ENCODE measurements at places on chromosomes 16 and 17.

GRCh38 chr17:17783116-17783824 lies 53.5 kb downstream of the SREBF1 start:
- peak; percentile 30 for DNase-seq

GRCh38 chr17:7717756-7718350 lies 309 bp downstream of the DNAH2 start:
- no peak for DNase-seq

- no peak for DNase-seq
Measured at GRCh38 chr17:15405058-15405415, 62.4 kb downstream of the CDRT4 start.

DNA sequence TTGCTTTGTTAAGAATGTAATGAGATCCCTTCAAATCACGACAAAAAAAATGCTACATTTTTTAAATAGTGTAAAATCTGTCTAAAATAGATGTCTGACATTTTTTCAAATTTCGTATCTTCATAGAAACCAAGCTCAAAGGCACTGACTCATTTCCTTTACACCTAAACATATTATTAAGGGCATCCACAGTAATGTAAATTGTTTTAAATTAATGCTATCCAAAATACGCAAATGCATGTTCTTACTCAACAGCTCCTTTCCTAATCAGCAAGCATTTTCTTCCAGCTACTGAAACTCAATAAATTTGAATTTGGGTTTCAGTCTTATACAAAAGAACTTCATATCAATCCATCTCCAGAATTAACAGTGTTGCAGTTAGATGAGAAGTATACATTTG lies 4.3 kb downstream of the C16orf87 start:
- DNase-seq = no peak

- no peak for DNase-seq
Measured at GRCh38 chr17:15133826-15134225, 131.3 kb downstream of the PMP22 start.

DNA sequence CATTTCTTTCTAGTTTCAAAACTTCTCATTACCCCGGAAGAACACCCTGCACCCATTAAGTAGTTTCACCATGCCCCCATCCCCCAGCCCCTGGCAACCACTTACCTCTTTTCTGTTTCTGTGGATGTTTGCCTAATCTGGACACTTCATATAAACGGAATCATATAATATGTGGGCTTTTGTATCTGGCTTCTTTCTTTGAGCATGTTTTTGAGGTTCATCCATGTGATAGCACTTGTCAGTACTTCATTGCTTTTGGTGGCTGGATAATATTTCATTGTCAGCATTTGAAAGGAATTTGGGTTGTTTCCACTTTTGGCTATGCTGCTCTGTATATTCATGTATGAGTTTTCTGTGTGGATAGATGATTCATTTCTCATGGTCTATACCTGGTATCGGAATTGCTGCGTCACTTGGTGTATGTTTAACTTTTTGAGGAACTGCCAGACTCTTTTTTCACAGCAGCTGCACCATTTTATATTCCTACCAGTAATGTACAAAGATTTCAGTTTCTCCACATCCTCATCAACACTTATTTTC lies 30.0 kb upstream of the SLC5A10 start:
- DNase-seq = no peak

GRCh38 chr16:16143038-16143763 lies 80.1 kb downstream of the ABCC6 start:
- DNase-seq = no peak

DNA sequence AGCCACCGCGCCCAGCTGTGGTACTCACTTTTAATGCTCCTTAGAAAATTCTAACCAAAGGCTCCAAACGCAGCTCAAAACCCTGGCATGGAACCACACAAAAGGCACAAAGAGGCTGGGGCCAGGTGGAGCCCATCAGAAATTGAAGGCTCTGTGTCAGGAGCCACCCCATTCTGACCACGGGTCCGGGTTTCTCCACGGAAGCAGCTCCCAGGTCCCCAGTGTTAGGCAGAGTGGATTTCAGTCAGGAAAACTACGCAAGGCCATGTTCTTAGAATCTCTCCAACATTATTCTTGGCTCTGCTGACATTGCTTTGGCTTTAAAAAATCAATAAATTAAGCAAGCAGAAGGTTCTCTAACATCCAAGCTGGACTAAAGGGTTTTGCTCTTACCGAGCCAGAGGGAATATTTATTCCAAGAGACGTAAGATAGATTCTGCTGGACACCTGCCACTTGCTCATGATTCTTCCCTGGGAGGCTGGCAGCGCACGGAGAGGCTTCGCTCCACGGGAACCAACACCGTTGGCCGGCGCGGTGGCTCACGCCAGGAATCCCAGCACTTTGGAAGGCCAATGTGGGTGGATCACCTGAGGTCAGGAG lies 93.5 kb downstream of the NXN start:
- no peak for DNase-seq

DNA sequence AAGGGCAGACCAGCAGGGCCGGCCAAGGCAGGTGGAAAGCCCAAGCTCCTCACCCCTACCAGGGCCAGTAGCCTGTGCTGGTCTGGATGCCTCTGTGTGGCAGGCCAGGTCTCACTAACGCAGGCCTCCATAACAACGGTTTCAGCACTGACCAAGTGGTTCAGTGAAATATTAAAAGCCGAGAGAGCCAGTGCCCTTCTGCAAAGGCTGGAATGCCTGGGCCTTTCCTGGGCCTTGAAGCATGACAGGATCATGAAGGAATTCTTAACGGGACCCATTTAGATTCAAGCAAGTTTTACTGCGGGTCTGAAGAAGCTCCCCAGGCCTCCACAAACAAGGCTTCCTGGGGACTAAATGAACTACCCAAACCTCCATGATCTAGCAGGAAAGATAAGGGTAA lies 16.3 kb downstream of the ADAD2 start:
- DNase-seq = no peak

- DNase-seq = no peak
Measured at GRCh38 chr16:19283637-19284036, 1.9 kb upstream of the CLEC19A start.

DNA sequence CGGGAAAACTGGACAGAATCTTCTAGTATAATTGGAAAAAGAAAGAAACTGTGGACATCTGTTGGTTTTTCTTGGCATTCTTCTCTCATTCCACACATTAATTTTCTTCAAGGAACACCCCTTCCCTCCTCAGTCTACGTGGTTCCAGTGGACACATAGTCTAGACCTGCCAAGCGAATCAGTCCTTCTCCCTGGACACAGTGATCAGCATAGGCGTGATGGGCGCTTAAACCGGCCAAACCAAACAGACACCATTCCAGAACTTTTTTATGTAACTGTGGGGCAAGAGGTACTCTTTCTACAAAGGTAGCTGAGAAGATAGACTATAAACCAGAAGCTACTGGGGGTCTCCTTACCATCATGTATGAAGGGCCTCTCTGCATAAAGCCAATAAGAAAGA lies 121.8 kb upstream of the COX10 start:
- DNase-seq = no peak

GRCh38 chr16:84643180-84643583 lies 5.1 kb upstream of the KLHL36 start:
- DNase-seq = no peak

DNA sequence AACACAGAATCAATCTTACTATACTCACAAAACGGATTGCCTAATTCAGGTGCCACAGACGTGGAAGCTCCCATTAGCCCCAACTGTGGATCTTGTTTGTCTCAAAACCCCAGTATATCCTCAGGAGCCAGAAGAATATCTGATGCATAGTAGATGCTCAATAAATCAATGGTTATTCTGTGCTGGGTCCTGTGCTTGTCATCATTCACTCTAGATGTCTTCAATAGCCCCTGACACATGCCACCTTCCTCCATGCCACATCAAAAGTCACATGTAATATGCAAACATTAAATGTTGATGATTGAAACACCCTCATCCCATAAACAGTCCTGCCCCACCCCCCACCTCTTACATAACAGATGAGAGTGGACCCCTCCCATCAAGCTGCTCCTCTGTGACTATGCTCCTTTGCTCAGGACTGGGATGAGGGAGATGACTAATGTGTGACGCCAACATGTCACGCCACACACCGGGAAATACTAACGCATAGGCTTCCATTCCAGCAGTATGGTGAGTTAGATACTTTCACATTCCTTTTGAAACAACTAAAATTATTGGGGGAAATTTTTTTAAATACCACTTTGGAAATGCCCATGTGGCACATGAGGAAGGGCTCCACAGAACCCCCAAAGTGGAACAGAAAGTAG lies 267.6 kb upstream of the SDK2 start:
- no peak for DNase-seq

GRCh38 chr17:20992416-20992815 lies 50.4 kb downstream of the USP22 start:
- DNase-seq = no peak

GRCh38 chr17:66706851-66707450 lies 128.0 kb upstream of the CACNG5 start:
- DNase-seq = no peak

- no peak for DNase-seq
Measured at GRCh38 chr17:1590029-1590746, 27.6 kb upstream of the PITPNA start.

DNA sequence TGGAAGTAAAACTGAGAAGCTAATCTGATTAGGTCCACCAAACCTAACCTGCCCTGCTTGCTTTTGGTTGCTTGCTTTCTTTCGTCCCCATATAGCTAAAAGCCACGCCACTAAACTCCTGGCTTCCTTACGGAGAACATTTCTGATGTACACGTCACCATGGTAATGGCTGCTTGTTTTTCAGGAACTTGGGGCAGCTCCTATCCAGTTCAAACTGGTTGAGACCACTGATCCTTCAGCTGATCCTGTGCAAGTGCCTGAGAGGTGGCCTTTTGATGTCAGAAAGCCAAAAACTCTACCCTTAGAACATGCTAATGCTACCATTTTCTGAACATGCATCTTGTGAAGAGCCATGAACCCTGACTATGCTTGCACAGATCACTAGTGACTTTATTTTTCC lies 14.4 kb upstream of the DHRS7C start:
- DNase-seq = no peak

GRCh38 chr17:81123052-81124048 lies 42.0 kb upstream of the PVALEF start:
- DNase-seq = no peak

DNA sequence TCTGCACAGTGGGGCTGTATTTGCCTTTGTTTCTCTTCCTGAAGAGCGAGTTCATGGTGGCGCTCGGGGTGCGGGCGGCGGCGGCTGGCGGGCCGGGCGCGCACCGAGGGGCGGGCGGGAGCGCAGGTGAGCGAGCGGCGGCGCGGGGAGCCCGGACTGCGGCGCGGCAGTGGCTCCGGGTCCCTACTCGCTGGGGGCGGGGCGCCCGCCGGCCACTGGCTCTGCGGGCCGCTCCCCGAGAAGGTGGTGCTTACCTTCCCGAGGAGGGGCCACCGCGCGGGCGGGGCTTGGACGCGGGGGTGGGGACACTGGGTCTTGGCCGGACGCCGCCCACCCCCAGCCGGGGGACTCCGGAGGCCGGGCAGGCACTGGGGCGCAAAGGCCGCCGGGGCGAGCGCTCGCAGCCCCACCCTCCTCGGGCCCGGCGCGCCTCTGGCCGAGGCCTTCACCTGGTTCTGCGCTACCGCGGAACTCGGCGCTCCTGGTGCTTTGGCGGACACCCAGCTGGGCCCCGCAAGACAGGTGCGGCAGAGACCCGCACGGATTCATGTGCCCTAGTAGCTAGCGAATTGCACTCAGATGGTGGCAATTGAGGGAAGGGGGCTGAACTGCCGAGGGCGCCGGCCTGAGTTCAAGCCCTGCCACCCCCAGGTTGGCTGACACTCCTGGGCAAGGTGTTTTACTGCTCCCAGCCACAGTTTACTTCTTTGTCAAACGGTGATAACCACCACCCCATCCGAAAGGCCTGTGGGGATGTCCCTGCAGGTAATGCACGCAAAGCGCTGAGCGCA lies at the start of gene PPL:
TSS of gene PPL (minus strand) at position 158 of the 791 bp plus-strand sequence. CDS start at position 55, 103 bp downstream.
- peak; percentile 95 for DNase-seq

DNA sequence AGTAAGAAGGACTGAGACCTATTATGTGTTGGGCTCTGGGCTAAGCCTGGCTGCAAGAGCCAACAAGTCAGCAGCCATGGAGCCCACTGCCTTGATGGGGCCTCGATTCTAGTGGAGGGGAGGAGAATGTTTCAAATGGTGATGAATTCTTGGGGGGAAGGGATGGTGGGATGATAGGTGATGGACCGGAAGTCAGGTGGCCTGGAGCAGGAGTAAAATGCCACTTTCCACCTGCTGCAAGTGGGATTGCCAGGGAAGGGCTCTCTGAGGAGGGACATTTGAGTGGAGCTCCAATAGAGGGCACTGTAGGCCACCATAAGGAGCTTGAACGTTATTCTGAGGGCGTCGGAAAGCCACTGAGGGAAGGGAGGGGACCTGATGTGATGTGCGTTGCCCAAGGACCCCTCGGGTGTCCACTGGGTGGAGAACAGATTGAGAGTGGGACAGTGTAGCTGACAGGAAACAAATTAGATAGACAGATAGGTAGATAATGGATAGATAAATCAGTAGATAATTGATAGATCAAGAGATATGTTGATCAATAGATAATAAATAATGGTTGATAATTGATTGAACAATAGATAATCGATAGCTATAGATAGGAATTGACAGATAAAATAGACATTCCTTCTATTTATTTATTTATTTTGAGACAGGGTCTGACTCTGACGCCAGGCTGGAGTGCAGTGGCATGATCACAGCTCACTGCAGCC lies 18.2 kb upstream of the NXPH3 start:
- DNase-seq = peak; percentile 61

DNA sequence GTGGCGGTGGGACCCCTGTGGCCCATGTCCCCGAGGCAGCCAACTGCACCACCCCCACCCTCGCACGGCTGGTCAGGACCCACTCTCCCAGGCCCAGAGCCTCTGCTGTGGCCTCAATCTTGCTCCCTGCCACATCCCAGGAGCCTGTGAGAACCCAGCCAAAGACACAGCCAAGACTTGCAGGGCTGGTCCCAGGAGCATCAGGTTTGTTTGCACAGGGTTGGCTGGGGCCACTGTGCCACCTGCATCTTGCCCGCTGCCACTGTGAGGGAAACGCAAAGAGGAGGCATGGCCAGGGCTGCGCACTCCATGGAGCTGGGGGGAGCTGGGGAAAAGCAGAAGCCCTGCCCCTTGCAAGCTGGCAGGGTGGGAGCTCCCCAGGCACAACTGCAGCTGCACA lies 92.5 kb downstream of the SSH2 start:
- no peak for DNase-seq

- DNase-seq = peak; percentile 97
Measured at GRCh38 chr17:37710344-37710886, 34.4 kb downstream of the HNF1B start.

GRCh38 chr17:42553866-42554249 lies 1.1 kb downstream of the HSD17B1 start:
- DNase-seq = no peak

- DNase-seq = no peak
Measured at GRCh38 chr16:49471038-49471727, 97.6 kb downstream of the C16orf78 start.

GRCh38 chr16:49467540-49468372 lies 94.2 kb downstream of the C16orf78 start:
- no peak for DNase-seq

GRCh38 chr17:82838386-82839063 lies 1.3 kb downstream of the ZNF750 start:
- DNase-seq = no peak

GRCh38 chr16:56637814-56638750 lies at the start of gene MT1A:
Gene MT1A (plus strand): TSS chr16:56638666. CDS start chr16:56638739, 73 bp downstream.
- peak; percentile 16 for DNase-seq

- DNase-seq = no peak
Measured at GRCh38 chr16:67397812-67398545, 4.7 kb upstream of the TPPP3 start.

Data from NCI-H774 (cell line).